ENCODE measurements at places on chromosomes 6 and 20.
A peak's percentile ranks its signal among the peaks of the same experiment; 100 is the strongest.

- DNase-seq, result no peak
Observed at GRCh38 chr20:56716806-56717205, 87.7 kb downstream of the TFAP2C start.

GRCh38 chr6:83199173-83199862 is 6.2 kb downstream of the RWDD2A start:
- no peak for DNase-seq

DNA sequence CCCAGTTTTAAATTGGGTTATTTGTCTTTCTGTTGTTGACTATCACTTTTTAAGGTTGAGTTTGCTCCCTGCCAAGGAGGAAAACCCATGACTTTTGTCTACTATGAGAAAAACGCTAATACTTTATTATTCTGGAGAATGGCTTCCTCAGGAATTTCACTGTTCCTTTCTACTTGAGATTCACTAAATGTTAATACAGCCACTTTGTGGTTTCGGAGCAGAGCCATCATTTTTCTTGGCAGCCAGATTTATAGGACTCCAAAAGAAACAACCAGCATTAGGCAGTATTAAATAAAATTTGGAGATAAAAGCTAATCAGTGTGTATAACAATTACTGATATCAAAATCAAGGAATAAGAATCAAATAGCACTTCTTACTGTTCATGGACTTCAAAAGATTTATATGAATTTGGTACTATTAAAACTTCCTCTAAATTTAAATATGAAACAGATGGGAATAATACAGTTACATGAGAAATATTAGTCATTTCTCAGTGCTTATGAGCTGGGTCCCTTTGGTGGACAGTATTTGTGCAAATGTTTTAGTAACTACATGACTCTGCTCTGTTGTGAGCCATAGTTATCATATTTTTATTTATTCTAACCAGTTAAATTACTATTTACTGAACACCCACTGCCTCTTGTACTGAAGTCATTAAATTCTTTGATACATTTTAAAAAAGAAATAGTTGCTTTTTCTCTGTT is 64.1 kb upstream of the FBXO30 start:
- no peak for DNase-seq

DNA sequence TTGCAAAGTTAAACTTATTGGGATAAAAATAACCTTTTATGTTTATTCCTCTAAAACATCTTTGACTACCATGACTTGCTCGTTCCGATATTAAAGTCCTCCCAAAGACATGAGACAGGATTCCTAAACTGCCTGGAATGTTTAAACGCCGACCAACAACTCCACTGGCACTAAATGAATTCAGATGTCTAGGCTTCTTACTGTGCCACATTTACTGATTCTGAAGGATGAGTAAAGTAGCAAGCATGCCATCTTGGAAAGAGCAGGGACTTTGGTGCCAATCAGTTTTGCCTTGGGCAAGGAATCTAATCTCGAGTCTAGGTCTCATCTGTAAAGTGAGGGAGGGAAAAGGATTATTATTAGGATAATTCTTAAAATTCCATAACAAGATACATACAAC is 25.3 kb downstream of the MBOAT1 start:
- DNase-seq, result no peak

- DNase-seq, result no peak
Observed at GRCh38 chr6:170221753-170222400, 69.0 kb downstream of the DLL1 start.

- peak; percentile 83 for DNase-seq
Observed at GRCh38 chr6:27133281-27134227, 113.9 kb upstream of the PRSS16 start.

DNA sequence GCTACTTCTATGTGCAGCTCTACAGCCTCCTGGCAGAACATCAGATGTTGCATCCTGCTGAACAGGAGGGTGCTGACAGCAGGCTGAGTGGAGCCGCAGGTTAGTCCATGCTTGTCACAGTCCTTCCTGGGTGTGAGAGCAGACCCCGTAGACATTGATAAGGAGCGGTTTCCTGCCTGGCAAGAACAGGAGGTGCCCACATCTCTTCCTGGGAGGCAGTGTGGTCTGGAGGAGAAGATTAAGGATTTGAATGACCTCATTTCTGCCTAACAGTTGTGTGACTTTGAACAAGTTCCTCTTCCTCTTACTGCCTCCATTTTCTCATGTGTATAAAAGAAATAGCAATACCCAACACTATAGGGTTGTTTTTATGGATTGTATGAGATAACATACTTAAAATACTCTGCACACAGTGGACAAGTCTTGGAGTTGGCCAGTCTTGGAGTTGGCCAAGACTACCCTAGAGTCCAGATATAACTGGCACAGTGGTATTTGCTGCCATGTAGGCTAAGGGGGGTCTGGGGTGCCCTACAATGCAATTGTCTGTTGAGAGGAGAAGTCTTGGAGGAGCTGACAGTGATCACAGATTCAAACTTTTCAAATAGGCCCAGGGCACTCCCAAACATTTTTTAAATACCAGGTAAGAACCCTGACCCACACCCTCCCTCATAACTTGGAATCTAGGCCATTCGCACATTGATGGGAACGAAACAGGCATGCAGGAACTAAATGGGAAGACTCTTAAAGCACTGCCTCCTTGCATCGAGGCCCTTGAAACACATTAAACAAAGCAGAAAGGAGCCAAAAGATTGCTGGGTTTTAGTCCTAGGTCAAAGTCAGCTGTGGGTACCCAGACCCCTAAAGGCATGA is 32.6 kb upstream of the TBC1D7 start:
- no peak for DNase-seq

DNA sequence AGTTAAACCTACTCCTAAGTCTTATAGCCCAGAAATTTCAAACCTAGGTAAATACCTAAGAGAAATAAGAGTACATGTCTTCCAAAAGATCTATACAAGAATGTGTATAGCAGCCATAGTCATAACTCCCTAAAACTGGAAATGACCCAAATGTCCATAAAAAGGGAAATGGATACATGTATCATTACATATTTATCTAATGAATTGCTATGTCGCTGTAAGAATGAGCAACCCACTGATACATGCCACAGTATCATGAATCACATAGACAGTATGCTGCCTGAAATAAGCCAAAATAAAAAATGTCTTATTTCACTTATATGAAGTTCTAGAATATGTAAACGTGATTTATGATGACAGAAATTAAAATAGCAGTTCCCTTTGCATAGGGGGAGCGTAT is 679.5 kb downstream of the MAFB start:
- no peak for DNase-seq

GRCh38 chr6:54085541-54085940 is 25.7 kb upstream of the MLIP start:
- DNase-seq, result no peak

DNA sequence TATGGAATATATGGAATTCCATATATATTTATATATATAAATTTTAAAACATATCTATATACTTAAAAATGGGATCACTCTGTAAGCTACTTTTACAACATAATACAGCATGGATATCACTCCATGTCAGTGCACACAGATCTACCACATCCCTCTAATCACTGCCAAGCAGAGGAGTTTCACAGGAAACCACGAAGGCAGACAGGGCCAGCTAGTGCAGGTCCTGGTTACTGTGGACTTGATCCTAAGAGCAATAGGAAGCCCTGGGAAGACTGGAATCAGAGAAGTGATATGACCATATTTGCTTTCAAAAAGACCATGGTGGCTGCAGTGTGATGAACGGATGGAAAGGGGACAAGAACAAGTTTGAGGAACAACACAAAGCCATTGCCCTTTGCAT is 40.0 kb upstream of the NRN1 start:
- no peak for DNase-seq

- DNase-seq, result peak; percentile 23
Observed at GRCh38 chr6:105831311-105832097, 254.6 kb upstream of the PRDM1 start.

- no peak for DNase-seq
Observed at GRCh38 chr6:81909162-81909561, 156.7 kb upstream of the TENT5A start.

DNA sequence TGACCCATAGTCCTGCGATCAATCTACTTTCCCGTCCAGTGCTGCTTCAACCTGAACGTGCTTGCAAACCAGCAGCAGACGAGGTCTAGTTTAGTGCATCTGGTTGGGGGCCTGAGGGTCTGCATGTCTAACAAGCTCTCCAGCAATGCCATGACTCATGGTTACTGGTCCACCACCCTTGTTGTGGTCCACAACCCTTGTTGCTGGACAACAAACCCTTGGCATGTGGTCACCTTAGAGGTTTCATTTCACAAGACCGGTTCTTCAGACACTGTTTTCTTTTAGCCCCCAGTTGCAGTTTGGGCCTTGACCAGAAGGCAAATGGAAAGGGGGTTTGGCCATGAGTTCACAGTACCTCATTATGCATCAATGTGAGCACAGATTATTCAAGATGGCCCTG is 424.8 kb downstream of the QKI start:
- no peak for DNase-seq

- no peak for DNase-seq
Observed at GRCh38 chr6:42748203-42748898, 2.4 kb upstream of the TBCC start.

- DNase-seq, result no peak
Observed at GRCh38 chr20:54941666-54942065, 466.3 kb downstream of the DOK5 start.

GRCh38 chr6:156909212-156910010 is 132.2 kb downstream of the ARID1B start:
- DNase-seq, result no peak

DNA sequence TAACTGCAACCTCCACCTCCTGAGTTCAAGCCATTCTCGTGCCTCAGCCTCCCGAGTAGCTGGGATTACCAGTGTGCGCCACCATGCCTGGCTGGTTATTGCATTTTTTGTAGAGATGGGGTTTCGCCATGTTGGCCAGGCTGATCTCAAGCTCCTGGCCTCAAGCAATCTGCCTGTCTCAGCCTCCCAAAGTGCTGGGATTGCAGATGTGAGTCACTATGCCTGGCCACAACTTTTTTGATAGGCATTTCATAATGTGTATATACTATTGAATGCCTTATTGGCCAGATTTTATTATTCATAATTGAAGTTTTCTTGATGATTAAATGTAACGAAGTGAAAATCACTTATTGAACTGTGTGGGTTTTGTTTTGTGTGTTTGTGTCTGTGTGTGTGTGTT is 27.9 kb downstream of the FIG4 start:
- DNase-seq, result no peak

- no peak for DNase-seq
Observed at GRCh38 chr6:142412658-142413057, 110.9 kb downstream of the ADGRG6 start.

DNA sequence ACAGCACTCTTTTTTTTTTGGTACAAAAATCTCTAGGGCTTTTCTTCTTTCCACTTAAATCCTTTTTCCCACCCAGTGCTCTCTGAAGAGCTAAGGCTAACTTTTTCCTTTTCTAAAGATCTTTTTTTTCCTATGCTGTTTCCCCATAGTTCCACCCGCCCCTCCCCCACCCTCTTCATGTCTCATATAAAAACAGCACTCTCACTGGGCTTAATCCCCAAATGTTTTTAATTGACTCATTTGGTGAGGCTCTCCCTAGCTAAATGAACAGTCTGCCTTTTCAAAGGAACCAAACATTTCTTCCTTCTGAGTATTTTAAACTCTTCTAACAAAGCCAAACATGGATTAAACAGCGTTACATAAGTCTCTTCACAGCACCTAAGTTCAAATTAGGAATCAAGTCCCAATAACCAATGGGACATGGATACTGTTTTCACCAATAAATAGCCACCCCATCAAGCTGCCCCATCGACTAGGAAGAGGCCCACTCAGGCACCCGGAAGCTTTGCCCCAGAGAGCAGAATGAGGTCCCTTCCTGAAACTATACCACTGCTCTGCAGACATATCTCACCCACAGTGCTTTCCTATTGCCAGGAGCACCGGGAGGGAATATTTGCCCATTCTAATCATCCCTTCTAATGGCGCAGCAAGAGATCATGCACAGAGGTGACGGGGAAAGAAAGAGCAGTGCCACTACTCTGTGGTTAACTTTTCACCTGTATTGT is 63.7 kb downstream of the ATXN1 start:
- no peak for DNase-seq

DNA sequence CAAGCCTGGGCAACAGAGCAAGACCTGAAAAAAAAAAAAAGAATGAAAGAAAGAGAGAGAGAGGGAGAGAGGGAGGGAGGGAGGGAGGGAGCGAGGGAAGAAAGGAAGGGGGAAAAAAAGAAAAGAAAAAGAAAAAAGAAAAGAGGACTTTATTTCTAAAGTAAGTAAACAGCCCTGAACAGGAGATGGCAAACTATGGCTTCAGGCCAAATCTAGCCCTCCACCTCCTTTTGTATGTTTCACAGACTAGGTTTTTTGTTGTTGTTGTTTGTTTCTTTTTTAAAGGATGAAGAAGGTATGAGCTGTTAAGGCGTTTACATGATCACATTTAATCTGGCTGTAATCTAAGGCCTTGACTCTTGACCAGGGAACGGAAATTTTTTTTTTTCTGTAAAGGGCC is 711.1 kb upstream of the NRSN1 start:
- DNase-seq, result no peak

GRCh38 chr6:72580281-72580940 is 41.5 kb upstream of the KCNQ5 start:
- no peak for DNase-seq

GRCh38 chr6:7970616-7971015 is 60.0 kb upstream of the TXNDC5 start:
- no peak for DNase-seq

DNA sequence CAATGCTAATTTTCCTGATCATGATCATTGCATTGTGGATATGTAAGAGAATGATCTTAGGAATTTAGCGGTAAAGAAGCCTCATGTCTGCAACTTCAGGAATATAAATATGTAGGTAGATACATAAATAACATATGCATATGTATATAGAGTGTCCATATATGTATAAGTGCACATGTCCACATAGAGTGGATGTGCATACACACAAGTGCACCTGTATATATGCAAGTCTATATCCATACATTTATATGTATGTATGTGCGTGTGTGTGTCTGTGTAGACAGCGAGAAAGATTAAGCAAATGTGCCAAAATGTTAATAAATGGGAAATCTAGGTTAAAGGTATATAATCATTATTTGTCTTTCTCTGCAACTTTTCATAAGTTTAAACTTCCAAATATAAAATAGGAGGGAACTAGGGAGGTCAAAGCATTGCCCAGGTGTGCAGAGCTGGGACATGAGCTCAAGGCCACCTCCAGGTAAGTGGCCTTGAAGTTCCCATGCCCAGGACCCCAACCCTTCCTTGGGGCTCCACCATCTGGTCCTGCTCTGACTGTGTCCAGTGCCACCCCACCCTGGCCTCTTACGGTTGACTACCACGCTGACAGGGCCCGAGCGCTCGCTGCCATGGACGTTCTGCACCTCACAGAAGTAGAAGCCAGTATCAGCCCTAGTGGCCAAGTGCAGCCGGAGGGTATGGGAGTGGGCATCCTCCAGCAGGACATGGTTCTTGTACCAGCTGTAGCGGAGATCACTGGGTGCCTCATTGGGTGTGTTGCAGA is 9.6 kb downstream of the SIGLEC1 start:
- no peak for DNase-seq

Data from BE2C (cell line).